Peyer's patch (tissue), 4 donors: ENCODE measurements at places on chromosomes 7 and 10.

- DNase-seq, result no peak
- no peak overlapping the region for H3K27ac ChIP-seq
- H3K4me3 ChIP-seq, result no peak overlapping the region
- no peaks in the 10 kb centered on the region for H3K27me3 ChIP-seq
- no peaks in the 10 kb centered on the region for H3K36me3 ChIP-seq
These were observed 191.3 kb upstream of the GALNT17 start for GRCh38 chr7:70940597-70940996.

DNA sequence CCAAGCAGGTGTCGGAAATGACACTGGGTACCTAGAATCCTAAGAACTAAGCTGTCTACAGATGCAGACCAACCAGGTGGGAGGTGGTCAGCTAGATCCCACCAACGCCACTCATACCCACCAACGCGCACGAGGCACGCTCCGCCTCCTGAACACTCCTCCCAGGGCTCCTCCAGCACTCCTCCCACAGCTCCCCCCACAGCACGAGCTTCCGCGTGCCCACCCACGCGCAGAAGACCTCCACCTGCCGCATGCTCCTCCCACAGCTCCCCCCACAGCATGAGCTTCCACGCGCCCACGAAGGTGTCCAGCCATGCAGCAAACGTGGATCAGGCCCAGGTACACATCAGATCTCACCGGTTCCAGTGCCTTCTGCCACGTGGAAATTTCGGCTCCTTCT lies 196.0 kb downstream of the MAD1L1 start:
- H3K27me3 ChIP-seq, result no peaks in the 10 kb centered on the region
- no peaks in the 10 kb centered on the region for H3K36me3 ChIP-seq
- no peak overlapping the region for H3K4me3 ChIP-seq
- no peaks in the 10 kb centered on the region for H3K4me1 ChIP-seq
- DNase-seq, result no peak

GRCh38 chr7:30057741-30058140 lies 29.5 kb downstream of the PLEKHA8 start:
- H3K36me3 ChIP-seq, result no peaks in the 10 kb centered on the region
- no peaks in the 10 kb centered on the region for H3K27me3 ChIP-seq
- H3K4me1 ChIP-seq, result no peaks in the 10 kb centered on the region

- DNase-seq, result no peak
- no peak overlapping the region for H3K4me3 ChIP-seq
- H3K4me1 ChIP-seq, result no peaks in the 10 kb centered on the region
- no peak overlapping the region for H3K27ac ChIP-seq
- H3K27me3 ChIP-seq, result no peaks in the 10 kb centered on the region
- no peaks in the 10 kb centered on the region for H3K36me3 ChIP-seq
These were observed 19.7 kb downstream of the SKIDA1 start for GRCh38 chr10:21505711-21506278.

DNA sequence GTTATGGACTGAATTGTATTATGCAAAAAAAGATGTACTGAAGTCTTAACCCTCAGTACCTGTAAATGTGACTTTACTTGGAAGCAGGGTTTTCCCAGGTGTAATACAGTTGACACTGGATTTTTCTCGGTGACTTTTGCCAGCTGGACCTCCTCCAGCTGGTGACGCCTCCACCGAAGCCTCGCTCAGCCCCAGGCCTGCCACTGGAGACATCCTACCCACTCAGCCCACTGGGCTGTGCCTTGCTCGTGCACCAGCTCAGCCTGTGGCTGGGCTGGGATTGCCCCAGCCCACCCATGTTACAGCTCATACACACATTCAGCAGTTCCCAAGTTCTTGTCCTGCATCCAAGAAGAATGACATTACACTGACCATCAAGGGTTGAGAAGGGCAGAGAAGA lies 42.4 kb upstream of the GPR22 start:
- peaks cover 2% of the 10 kb centered on the region for H3K36me3 ChIP-seq
- H3K4me1 ChIP-seq, result no peaks in the 10 kb centered on the region
- H3K4me3 ChIP-seq, result no peak overlapping the region
- H3K27ac ChIP-seq, result no peak overlapping the region

DNA sequence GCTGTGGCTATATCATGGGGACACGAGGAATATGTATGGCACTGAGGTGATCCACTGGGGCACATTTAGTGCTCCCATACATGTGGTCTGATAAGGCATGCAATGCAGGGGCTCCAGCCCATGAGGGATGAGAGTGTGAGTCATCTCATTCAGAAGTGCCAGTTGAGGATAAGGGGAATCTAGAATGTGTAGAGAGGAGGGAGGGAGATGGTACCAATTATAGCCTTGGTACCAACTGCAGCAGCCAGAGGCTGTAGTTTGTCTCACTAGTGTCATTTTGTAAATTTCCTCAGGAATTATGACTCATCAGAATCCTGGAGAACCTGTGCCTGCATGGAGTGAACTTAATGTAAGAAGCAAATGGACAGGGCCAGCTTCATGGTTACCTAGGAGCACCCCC lies 46.2 kb downstream of the LAMB4 start:
- DNase-seq, result no peak
- H3K27ac ChIP-seq, result no peak overlapping the region
